ENCODE measurements at places on chromosomes 2 and 18. TPM values are rescaled to one million over a fixed set of nuclear protein-coding genes. Genes with fewer than 3 reads are reported as not detected.

CPO gene
- 2.2 TPM for total RNA-seq

DNA sequence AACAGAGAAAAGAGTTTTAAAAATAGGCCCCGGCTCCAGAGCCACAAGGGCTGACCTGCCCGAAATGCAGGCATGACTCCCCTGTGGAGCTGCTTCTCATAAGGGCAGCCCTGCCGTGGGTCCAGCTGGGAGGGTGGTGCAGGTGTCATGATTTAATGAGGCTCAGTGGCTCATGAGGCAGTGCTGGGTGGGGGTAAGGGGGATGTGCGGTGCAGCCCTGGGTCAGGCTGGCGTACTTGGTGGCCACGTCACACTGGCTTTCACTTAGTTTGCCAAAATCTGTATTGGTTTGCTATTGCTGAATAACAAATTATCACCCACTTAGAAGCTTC is 33.6 kb downstream of the HJURP start:
- no peak for DNase-seq

L3MBTL4 gene
- total RNA-seq, result 6.3 TPM

GRCh38 chr2:28406276-28407096 is 13.8 kb downstream of the FOSL2 start:
- no peak for DNase-seq

MAPK4 gene
- total RNA-seq, result 1.4 TPM

- no peak for DNase-seq
Measured at GRCh38 chr2:136151021-136151971, 33.3 kb upstream of the CXCR4 start.

DNA sequence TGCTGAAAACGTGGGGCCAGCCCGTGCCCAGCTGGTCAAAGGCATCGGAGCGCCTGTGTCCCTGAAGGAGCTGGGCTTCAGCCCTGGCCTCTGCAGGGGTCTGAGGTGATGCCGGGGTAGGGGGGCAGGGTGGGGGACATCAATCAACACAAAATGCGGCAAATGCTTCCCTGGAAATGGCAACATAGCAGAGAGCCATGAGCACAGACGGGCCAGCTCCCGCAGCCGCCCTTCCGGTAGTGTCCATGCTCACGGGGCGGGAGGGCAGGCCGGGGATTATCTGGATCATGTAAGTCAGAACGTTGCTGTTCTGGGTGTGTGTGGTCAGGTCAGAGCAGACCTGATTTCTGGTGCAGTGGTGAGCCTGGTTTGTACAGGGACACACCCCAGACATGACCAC is 56.5 kb upstream of the TWIST2 start:
- DNase-seq, result no peak

KIAA1328 gene
- 28.4 TPM for total RNA-seq

DNA sequence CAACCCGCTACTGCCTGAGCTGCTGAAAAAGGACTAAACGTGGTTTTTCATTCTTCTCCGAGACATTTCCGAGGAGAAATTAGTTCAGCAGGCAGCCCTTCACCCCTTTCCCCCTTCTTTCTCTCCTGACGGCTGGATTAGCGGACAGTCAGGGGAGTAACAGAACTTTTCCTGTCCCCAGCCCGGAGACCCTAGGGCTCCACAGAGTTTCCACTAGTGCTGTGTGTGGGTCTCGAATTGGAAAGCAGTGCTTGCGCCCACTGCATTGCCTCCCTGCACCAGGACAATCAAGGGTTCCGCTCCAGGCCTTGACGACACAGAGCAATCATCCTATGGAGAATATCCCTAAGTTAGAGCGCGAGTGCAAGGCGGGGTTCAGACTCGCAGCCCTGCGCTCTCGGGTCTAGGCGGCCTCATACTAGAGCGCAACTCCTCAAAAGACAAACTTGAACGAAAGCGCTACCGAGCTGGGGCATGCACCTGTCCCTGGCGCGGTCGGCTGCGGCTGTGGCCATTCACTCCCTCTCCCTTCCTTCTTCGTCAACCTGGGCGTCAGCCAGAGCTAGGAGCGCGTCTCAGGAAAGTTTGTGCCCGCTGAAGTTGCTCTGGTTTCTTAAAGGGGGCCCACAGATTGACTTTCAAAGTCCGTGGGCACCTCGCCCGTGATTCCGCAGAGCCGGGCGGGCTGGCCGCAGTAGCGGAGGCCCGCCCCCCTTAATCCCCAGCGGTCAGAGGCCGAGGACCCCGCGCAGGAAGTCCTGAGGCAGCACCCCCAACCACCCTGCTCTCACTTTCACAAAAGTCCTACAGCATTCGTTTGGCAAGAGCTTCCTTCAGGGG is 801 bp downstream of the OSR1 start:
- DNase-seq, result no peak

DNA sequence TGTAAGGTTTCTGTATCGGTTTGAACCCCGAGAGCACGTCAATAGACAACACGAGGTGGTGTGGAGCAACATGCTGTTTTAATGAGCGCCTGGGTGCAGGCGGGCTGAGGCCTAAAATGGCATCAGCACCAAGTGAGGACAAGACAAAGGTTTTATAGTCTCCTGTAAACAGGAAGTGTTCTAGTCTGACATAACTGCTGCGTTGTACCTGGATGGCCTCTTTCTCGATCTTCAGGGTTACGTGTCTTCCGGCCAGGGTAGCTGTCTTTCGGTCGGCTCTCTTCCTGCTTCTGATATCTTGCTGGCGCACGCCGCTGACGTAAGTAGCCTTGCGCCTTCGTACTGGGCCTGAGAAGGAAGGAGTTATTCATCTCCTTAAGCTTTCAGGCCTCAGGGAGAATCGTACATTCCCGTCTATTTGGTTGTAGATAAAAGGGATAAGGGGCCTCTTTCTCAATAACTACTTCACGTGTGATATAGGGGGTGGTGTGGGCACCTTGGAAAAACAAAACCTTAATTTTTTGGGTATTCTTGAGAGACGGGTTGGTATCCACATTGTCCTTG is 53.5 kb downstream of the KYNU start:
- DNase-seq, result no peak

DNA sequence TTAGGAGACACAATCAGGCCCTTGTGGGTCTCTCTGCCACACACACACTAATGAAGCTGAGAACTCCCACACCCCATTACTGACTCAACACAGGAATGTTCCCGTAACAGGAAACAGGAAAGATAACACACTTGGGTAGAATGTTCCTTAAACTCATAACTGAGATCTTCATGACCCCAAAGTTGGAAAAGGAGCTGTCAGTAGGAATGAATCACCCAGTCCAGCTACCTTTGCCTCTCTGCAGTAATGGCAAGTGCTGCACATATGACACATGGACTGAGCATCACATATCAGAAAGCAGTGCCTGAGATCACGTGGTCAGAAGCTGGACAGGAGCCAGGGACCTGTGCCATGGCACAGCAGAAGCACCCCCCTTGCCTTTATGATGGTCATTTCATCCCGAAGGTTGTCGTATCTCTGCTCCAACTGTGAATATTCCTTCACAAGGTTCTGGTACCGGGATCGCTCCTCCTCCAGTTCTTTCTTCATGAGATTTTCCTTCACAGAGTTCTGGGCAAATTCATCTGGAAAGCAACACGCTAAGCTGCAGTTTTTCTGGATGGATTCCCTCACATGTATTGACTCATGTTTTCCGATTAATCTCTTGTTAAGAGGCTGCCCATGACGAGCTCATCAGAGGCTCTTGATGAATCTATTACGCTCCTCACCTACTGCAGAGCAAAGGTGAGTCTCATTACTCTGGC is 65.4 kb upstream of the ACAA2 start:
- no peak for DNase-seq

GRCh38 chr2:74014813-74015212 is 30.1 kb downstream of the TET3 start:
- no peak for DNase-seq

GRCh38 chr18:74142252-74142651 is 5.4 kb downstream of the FBXO15 start:
- DNase-seq, result no peak

DNA sequence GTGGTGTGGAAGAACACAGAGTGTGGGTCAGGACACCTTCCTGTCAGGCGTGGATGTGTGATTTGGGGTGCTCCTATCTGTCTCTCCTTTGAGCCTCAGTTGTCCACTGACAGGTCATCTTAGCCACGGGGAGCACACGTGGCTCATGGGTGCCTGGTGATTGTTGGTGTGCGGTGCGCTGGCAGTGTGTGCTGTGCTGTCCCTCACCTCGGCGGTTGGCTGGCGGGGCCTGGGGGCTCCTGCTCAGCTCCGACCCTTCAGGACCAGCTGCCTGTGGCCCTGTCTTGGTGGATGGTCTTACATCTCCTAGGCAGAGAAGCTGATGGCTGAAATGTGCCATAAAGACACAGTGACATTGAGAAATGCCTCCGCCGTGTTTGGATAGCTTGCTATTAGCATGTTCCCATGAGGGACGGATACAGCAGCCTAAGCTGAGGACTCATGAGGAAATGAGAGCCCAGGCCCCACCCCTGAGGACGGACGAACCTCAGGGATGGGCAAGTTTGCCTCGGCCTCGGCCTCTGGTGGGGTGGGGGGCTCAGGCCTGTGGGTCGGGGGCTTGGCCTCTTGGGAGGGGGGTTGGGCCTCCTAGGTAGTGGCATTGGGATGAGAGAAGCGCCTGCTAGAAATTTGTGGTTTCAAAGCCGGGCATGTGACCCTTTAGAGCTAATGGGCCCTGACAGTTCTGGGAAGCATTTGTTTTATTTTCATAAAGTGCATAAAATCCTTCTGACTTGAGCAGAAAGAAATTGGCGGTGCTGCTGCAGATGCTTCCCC is 20.3 kb upstream of the ASB1 start:
- no peak for DNase-seq

DNA sequence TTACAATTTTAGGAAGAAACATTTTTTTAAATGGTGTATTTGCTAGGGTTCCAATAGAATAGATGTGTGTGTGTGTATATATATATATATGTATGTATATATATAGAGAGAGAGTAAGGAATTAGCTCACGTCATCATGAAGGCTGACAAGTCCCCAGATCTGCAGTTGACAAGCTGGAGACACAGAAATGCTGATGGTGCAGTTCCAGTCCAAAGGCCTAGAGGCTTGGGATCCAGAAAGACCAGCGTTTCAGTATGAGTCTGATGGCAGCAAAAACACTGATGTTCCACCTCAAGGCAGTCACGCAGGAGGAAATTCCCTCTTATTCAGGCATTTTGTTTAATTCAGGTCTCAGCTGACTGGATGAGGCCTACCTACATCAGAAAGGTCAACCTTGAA is 386.8 kb downstream of the PTH2R start:
- no peak for DNase-seq

IL1R1 gene
- total RNA-seq, result 44.0 TPM

CNGA3 gene
- not detected for total RNA-seq

DNA sequence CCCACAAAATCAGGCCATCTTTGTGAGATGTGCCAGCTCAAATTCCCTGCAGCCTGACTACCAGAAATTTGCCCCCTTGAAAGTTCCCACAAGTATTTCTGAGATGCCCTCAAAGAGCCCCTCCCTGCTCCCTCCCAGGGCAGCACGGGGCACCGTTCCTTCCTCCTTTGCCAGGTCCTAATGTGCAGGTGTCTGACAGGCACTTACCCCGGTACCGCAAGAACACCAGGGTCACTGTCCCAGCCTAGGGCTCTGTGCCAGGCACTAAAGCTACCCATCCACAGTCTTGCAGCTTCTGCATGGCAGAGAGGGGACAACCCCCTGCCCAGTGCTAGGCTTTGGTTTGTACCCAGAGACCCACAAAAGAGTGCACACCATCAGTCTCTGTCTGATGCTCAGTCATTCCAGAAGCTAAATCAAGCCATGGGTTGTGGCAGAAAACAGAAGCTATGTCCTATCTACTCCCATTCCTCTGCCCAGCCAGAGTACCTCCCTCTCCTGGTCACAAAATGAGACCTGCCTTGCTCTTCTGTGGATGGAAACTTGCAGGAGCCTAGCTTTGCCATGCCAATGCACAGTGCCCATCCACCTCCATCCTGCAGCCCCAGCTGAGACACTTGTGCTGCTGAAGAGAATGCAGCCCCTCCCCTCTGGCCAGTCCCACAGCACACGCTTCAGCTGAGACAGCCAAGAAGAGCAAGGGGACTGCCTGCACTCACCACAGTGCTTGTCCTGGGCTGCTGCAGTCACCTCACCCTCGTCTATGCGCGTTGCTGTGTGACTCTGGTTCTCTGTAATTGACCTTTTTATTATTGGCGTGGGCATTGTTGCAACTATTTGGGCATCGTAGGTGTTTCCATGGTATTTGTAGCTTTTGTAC is 48.7 kb downstream of the INPP5D start:
- DNase-seq, result no peak

DNA sequence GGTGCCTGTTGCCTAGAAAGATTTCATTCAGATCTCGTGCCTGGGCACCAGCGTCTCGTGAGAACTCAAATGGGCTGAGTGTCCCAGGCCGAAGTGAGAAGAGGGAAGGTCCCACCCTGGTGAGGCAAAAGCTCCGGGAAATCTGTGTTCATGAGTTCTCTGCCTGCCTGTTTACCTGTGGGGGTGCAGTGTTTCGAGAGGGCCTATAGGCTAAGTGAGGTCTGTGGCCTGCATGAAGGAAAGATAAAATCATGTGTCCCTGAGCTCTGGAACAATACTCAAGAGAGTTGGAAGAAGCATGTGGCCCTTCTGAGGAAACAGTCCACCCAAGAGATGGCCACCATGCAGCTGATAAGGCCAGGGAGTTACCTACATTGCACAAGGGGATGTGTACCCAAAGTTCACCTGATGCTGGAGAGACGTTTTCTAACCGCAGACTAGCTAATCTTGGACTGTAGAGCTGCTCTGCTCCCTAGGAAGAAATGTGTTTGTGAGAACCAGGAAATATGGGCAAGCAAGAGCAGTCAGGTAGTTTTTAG is 63.5 kb upstream of the ST3GAL5 start:
- no peak for DNase-seq

DNA sequence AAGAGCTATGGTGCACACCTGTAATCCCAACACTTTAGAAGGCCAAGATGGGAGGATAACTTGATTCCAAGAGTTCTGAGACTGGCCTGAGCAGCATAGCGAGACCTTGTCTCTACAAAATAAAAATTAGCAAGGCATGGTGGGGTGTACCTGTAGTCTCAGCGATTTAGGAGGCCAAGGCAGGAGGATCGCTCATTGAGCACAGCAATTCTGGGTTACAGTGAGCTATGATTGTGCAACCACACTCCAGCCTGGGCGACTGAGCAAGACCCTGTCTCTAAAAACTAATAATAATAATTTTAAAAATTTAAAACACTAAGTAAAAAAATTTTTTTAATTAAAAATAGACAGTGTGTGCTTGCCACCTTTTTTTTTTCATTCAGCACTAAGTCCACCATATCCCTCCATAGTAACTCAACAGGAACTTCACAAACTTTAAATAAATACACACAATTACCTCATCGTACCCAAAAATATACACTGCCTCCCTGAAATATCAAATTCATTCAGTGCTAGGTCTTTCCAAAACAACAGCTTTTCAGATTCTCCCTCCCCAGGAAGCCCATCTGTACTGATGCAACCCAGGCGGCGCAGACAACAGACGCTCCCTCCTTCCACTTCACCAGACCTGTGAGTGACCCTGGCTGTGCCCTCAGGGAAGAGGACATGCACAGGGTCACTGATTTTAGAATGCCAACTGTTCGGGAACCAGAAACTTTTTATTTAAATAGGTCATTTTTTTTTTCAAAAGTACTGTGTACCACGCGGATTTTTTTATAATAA is 29.6 kb downstream of the FAM168B start:
- DNase-seq, result no peak

CHCHD5 gene
- total RNA-seq, result 25.1 TPM

Data from tibial nerve (tissue), 4 donors.